Astrocyte of the spinal cord (primary cell): ENCODE measurements at places on chromosomes 2 and 18.

DNA sequence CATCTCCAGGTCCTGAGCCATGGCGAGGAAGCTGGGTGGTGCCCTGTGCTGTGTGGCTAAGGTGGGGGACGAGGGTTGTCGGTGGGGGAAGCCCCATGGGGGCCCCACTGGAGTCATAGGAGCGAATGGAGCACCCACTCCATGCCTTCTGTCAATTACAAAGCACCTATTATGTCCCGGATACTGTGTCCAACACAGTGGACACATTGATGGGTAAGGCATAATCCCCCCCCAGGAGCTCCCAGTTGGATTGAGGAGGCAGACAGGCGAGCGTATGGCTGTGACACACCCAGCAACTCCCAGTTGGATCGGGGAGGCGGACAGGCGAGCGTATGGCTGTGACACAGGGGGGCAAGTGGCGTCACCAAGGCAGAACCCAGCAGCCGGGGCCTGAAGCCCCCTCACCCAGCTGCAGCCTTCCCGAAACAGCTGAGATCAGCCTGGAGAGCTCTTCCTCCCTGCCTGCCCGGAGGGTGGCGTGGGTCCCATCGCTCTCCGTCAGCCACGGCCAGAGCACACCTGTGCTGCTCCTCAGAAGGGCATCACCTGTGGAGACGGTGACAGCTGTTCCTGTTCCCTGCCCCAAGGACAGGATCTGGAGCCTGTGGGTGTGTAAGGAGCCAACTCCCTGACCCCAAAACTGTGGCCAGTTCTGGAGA is 69.6 kb downstream of the HPCAL1 start:
- no peak for DNase-seq

DNA sequence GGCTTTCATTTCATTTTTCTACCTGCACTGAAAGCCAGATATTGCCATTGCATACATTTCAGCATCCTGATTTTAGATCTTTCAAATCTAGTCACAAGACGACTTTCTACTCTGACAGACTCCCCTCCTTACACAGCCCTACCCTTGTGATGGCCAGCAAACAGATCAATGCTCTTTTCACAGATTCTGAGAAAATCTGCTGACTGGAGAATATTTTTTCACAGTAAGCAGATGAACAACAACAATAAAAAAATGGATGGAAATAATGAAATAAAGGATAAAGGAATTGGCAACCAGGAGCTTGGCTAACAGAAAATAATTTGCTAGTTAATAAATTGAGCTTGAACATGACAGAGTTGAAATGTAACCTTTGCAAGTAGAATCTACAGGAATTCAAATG is 527.2 kb downstream of the IRS1 start:
- DNase-seq, result no peak

- no peak for DNase-seq
Observed at GRCh38 chr18:58272779-58273435, 228.9 kb downstream of the NEDD4L start.

- DNase-seq, result peak; percentile 5
Observed at GRCh38 chr2:181586569-181587081, 70.3 kb downstream of the CERKL start.

DNA sequence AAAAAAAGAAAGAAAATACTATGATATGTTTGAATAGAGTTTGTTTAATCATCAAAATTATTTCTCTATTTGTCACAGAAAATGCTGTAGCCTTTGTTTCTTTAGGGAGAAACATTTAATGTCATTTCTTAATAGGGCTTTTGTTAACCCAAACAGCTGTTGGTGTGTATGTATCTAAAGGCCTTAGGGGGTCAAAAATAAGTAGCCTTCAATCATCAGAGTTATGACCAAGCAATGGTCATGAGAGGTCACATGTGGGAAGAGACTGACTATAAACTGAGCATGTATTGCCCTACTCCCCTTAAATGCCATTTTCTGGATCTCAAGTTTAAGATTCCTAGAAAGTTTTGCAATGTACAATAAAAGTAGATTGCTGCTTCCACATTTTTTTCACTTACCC is 22.7 kb downstream of the HNMT start:
- DNase-seq, result no peak

GRCh38 chr2:25473758-25474340 is 132.1 kb upstream of the DNMT3A start:
- peak; percentile 42 for DNase-seq

- peak; percentile 82 for DNase-seq
Observed at GRCh38 chr2:234971496-234971895, 19.7 kb downstream of the SH3BP4 start.
